CD4-positive, alpha-beta T cell treated with Interleukin-15 for 1 hour (primary cell): ENCODE measurements at places on chromosomes 11 and 22.

GRCh38 chr22:35629406-35630216, 12.5 kb upstream of the MB start:
- peak; percentile 60 for DNase-seq

- no peak for DNase-seq
Measured at GRCh38 chr11:74777877-74778276, 29.2 kb downstream of the RNF169 start.

- DNase-seq = no peak
Measured at GRCh38 chr11:64719406-64719805, 3.6 kb downstream of the NRXN2 start.

DNA sequence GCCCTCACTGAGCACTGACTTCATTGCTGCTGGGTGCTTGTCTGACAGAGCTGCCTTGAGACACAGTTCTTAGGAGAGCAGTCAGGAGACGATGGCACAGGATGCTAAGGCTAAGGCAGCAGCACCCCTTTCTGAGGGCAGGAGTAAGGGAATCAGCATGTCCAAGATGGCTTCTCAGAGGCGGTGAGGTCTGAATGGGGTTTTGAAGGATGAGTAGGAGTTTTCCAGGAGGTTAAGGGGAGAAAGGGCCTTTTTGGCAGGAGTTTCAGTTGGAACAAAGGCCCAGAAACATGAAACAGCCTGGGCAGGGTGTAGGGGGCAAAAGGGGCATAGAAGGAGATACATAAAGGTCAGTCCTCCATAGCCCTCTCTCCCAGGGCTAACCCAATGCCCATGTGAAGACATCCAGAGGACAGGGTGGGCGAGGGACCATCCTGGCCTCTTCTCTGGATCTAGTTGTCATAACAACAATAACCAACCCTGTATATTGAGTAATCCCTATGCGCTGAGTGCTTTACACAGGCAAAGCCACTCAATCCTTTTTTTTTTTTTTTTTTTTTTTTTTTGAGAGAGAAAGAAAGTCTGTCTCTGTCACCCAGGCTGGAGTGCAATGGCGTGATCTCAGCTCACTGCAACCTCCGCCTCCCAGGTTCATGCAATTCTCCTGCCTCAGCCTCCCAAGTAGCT, 19.0 kb downstream of the CYTH4 start:
- no peak for DNase-seq

- DNase-seq = no peak
Measured at GRCh38 chr22:28250036-28250695, 331.1 kb upstream of the PITPNB start.
